Central memory CD8-positive, alpha-beta T cell (primary cell): ENCODE measurements at places on chromosomes 2 and 18.

- H3K4me1 ChIP-seq: peaks cover 4% of the 10 kb centered on the region
- DNase-seq: no peak
- H3K36me3 ChIP-seq: no peaks in the 10 kb centered on the region
Measured at GRCh38 chr18:37403788-37404187, 161.8 kb downstream of the CELF4 start.

- peak overlapping the region; percentile 76 for H3K27ac ChIP-seq
- H3K4me1 ChIP-seq: peaks cover 67% of the 10 kb centered on the region
- H3K36me3 ChIP-seq: peaks cover 8% of the 10 kb centered on the region
- H3K27me3 ChIP-seq: no peaks in the 10 kb centered on the region
- no peak for DNase-seq
Measured at GRCh38 chr2:24586955-24587354, 95.9 kb downstream of the NCOA1 start.

DNA sequence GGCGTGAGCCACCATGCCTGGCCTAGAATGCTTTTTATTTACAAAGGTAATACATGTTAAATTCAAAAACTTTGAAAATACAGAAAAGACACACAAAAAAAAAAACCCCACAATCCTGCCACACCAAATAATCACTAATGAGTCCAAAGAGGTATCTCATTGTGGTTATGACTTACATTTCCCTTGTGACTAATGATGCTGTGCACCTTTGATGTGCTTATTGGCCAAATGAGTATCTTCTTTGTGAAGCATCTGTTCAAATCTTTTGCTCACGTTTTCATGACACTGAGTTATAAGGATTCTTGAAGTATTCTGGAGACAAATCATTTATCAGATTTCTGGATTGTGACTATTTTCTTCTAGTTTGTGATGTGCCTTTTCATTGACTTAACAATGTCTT, 6.4 kb upstream of the NLRC4 start:
- no peak overlapping the region for H3K27ac ChIP-seq
- no peaks in the 10 kb centered on the region for H3K4me1 ChIP-seq
- no peaks in the 10 kb centered on the region for H3K36me3 ChIP-seq
- DNase-seq: no peak

DNA sequence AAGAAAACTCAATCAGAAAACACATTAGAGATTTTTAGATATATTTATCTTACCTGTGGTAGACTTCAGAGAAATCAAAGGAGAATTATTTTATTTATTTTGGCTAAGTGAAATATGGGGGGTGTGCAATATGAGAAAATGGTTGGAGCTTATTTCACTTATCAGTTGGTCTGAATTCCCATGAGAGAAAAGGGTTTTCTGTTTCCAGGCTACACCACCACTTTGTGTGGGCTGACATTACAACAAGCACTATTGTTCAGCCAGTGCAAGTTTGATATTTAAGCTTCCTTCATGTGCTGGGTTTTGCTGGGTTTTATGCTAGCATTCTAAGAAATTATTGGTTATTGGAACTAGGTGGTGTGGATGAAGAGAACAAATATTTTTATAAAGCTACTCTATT, 33.5 kb downstream of the RMND5A start:
- peak overlapping the region; percentile 53 for H3K27ac ChIP-seq
- H3K4me1 ChIP-seq: peaks cover 16% of the 10 kb centered on the region
- peaks cover 42% of the 10 kb centered on the region for H3K36me3 ChIP-seq
- no peak overlapping the region for H3K4me3 ChIP-seq
- no peak for DNase-seq
- no peaks in the 10 kb centered on the region for H3K27me3 ChIP-seq

GRCh38 chr2:216083464-216084281, 2.0 kb downstream of the TMEM169 start:
- peaks cover 58% of the 10 kb centered on the region for H3K4me1 ChIP-seq
- H3K4me3 ChIP-seq: no peak overlapping the region
- DNase-seq: no peak
- H3K27me3 ChIP-seq: no peaks in the 10 kb centered on the region

DNA sequence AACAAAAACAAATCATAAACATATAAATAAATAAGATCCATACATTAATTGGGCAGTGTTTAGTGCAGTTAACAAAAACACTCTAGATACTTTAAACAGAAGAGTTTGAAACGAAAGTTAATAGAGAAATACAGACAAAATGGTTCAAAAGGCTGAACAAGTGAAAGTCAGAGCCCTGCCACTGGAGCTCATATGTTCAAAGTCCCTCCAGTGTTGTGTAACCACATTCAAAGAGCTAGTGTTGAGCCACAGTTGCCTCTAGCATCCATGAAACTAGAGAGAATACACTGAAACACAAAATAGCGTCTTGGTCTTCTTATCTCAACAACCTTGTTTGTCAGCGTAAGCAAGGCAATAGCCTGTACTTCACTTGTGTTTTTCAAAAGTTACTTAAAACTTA, 1309.8 kb upstream of the NRXN1 start:
- H3K27me3 ChIP-seq: no peaks in the 10 kb centered on the region
- H3K4me3 ChIP-seq: no peak overlapping the region
- H3K4me1 ChIP-seq: no peaks in the 10 kb centered on the region
- H3K27ac ChIP-seq: no peak overlapping the region
- no peak for DNase-seq
- no peaks in the 10 kb centered on the region for H3K36me3 ChIP-seq

DNA sequence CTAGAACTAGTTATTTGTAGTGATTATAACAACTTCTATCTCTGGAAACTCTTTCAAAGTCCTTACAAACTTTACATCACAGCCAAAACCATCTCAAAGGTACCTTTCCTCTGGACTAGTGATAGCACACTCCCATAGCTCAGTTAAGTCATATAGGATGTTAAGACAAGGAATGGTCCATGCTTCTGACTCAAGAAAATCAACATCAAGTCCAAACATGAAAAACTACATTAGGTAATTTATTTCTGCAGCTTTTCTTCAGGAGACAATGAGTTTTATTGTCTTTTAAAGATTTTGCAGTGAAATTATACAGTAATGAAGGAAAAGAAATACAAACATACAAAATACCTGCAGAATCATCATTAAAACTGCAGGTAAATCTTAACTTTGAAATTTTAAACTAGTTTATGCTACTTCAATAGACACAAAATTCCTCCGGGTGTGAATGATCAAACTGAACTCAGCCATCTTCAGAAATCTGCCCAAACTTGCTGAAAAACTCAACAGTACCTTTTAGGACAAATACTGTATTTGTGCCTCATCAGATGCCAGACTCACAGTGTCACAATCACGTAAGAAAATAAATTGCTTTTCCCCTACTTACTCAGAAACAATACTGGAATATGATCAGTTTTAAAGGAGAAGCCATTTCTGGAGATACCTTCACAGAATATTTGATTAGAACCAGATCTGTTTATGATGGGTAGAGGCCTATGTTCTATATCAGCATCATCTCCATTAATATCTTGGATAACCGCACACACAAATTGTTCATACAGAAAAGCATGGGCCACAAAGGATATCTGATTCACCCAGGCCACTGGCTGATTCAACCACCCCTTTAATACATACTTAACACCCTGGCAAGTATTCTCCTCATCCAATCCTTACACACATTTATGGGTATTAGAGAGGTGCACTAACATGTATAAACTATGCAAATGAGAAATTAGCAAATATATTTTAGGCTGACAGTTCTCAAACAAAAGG, 2.6 kb downstream of the TMEM131 start:
- no peak for DNase-seq
- H3K27me3 ChIP-seq: no peaks in the 10 kb centered on the region
- H3K27ac ChIP-seq: no peak overlapping the region

- no peak overlapping the region for H3K4me3 ChIP-seq
- peaks cover 30% of the 10 kb centered on the region for H3K36me3 ChIP-seq
- no peaks in the 10 kb centered on the region for H3K27me3 ChIP-seq
- H3K4me1 ChIP-seq: no peaks in the 10 kb centered on the region
- no peak for DNase-seq
- H3K27ac ChIP-seq: no peak overlapping the region
Measured at GRCh38 chr2:135840601-135841000, 3.6 kb upstream of the LCT start.
